ENCODE measurements at places on chromosomes 11 and 22.
A peak's percentile ranks its signal among the peaks of the same experiment; 100 is the strongest.

GRCh38 chr22:17239156-17239701 is 20.0 kb upstream of the ADA2 start:
- no peaks in the 10 kb centered on the region for H3K36me3 ChIP-seq
- no peak overlapping the region for H3K27ac ChIP-seq
- no peaks in the 10 kb centered on the region for H3K27me3 ChIP-seq
- H3K4me3 ChIP-seq, result no peak overlapping the region
- DNase-seq, result no peak
- peaks cover 25% of the 10 kb centered on the region for H3K4me1 ChIP-seq

DNA sequence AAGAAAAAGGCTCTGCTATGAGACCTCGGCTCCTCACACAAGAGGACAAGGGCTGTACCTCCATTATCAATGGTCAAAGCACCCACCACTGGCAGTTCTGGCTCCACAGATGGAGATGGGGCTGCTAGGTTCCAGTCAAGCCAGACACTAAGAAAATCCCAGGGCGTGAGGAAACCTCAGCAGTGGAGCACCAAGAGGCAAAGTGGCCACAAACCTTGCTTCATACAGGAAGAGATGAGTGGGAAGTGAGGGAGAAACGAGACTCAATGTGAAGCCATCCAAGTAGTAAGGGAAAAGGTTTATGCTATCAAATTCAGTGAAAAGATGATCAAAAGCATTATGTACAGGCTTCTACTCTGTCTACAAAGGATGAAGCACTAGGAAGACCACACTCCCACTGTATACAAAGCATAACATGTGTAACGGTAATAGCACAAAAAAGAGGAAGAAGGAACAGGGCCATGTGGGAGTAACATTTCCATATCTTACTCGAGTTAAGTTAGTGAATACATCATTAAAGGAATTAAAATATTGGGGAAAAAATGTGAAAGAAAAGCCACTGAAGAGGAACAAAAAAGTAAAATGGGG is 27.0 kb downstream of the POLDIP3 start:
- no peak for DNase-seq
- peaks cover 8% of the 10 kb centered on the region for H3K36me3 ChIP-seq
- H3K4me3 ChIP-seq, result no peak overlapping the region

GRCh38 chr11:109048098-109048497 is 373.9 kb upstream of the C11orf87 start:
- H3K27ac ChIP-seq, result no peak overlapping the region
- DNase-seq, result no peak
- no peaks in the 10 kb centered on the region for H3K27me3 ChIP-seq
- H3K4me3 ChIP-seq, result no peak overlapping the region
- H3K36me3 ChIP-seq, result no peaks in the 10 kb centered on the region

- no peaks in the 10 kb centered on the region for H3K36me3 ChIP-seq
- no peak for DNase-seq
- peaks cover 4% of the 10 kb centered on the region for H3K27me3 ChIP-seq
Observed at GRCh38 chr11:134346101-134346975, 14.6 kb downstream of the GLB1L2 start.

DNA sequence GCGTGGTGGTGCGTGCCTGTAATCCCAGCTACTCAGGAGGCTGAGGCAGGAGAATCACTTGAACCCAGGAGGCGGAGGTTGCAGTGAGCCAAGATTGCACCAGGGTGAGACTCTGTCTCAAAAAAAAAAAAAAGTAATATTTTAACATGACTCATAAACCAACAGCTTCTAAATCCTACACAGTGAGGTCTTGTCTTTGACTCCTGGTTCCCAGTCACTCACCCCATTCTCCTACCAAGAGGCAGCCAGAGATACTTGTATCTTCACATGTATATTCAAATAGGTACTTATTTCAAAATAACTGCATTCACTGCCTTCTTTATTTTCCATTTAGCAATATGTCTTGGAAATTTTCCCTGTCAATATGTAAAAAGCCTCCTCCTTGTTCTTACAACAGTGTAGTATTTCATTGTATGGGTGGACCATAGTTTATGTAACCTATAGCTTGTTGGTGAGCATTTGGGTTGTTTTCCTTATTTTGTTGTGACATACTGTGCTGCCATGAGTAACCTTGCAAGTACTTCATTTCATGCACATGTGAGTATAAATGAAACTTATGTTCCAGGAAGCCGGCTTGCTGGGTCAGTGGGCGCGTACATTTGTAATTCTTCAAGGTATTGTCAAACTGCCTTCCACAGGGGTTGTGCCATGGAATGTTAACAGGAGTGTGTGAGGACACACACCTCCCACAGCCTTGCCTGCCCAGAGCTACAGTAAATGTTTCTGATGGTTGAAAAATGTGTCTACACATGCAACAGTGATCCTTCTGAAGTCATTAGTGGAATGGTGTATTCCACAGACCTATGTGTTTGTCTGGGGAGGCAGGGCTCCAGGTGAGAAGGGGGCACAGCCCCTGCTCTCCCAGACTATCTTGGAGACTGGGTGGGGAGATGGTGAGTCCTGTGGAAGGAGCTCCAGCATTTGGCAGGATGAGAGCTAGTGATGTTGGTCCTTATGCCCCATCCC is 47.9 kb downstream of the OSBP2 start:
- no peak for DNase-seq
- H3K4me1 ChIP-seq, result peaks cover 4% of the 10 kb centered on the region

DNA sequence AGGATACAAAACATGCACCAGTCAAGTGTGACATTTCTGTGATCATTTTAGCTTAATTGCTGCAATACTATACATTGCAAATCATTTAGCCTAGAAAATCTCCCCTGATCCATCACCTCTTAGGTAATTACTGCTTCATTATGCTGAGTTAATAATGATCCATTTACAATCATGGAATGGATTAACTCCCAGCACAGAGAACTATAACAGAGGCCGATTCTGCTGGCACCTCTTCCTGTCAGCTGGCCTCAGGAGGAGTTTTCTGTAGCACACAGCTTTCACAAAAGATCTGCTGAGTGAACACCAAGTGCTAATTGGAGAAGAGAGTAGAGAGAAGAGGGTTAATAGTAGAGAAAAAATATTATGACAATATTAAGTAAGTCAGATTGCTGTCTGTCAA is 591.8 kb upstream of the KIRREL3 start:
- no peak for DNase-seq
- peaks cover 6% of the 10 kb centered on the region for H3K27me3 ChIP-seq
- no peaks in the 10 kb centered on the region for H3K4me1 ChIP-seq
- H3K27ac ChIP-seq, result no peak overlapping the region
- H3K4me3 ChIP-seq, result no peak overlapping the region

DNA sequence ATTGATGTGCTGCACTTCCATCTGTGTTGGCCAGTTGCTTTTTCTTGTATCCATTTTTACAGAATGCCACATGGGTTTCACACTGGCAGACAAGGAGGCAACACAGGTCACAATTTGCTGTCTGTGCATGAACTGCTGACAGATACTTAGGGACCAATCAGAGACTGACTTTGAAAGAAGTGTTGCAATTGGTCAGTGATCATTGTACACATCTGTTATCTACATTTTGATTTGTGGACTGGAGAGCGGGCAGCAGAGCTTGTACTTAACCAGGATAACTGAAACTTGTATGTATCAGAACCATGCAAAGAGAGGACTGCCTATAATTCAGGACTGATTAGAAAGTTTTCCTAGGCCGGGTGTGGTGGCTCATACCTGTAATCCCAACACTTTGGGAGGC is 21.8 kb downstream of the PRR5 start:
- no peak for DNase-seq
- H3K27ac ChIP-seq, result no peak overlapping the region
- no peaks in the 10 kb centered on the region for H3K27me3 ChIP-seq
- peaks cover 1% of the 10 kb centered on the region for H3K36me3 ChIP-seq

DNA sequence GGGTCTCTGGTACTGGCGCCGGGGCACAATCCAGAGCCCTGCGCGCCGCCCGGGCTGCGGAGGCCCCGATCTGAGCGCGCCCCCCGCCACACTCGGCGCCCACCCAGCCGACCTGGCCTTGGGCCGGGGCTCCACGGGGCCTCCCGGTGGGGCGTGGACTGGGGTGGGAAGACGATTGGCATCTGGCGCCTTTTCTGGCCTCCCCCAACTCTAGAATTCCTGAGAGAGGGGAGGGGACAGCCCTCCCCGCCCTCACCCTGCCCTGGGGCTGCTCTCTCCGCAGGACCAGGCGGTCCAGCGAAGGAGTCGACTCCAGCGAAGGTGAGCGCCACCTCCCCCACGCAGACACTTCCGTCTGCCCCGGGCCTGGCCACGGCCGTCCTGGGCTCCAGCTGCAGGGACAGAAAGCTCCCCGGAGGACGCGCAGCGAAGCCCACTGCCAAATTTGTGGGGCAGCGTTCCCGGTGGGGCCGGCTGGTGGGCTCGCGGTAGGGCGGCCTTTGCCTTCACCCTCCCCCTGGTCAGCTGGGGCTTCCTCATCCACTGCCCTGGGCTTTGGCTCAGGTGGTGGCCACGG is 593 bp downstream of the SSH3 start:
- no peak overlapping the region for H3K27ac ChIP-seq
- no peaks in the 10 kb centered on the region for H3K27me3 ChIP-seq
- H3K36me3 ChIP-seq, result no peaks in the 10 kb centered on the region
- no peak overlapping the region for H3K4me3 ChIP-seq
- H3K4me1 ChIP-seq, result no peaks in the 10 kb centered on the region

DNA sequence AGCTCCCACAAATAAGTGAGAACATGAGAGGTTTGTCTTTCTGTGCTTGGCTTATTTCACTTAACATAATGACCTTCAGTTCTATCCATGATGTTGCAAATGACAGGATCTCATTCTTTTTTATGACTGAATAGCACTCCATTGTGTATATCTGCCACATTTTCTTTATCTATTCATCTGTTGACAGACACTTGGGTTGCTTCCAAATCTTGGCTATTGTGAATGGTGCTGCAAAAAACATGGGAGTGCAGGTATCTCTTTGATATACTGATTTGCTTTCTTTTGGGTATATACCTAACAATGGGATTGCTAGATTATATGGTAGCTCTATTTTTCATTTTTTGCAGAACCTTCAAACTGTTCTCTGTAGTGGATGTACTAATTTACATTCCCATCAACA is 13.3 kb downstream of the GVQW3 start:
- peaks cover 7% of the 10 kb centered on the region for H3K4me1 ChIP-seq
- no peak for DNase-seq
- no peak overlapping the region for H3K4me3 ChIP-seq
- no peaks in the 10 kb centered on the region for H3K27me3 ChIP-seq

DNA sequence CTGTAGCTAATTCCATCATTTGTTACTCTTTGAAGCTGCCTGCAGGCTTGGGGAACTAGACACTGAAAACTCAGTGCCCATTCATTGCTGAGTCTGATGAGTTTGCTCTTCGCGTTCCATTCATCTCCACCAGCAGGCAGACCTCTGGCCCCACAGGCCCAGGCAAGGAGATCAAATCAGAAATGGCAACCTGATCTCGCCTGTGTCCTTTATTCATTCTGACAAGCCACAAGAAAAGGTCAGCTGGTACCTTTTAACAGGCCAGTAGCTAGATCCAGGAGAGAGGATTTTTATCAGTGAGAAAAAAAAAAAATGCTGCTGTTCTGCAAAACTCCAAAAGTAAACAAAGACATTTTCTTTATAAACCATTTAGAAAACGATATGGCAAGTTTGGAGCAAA is 742.5 kb downstream of the ETS1 start:
- H3K36me3 ChIP-seq, result no peaks in the 10 kb centered on the region
- H3K4me3 ChIP-seq, result no peak overlapping the region
- H3K4me1 ChIP-seq, result no peaks in the 10 kb centered on the region
- no peak for DNase-seq
- H3K27ac ChIP-seq, result no peak overlapping the region

GRCh38 chr22:32649515-32650200 is 151.8 kb upstream of the TIMP3 start:
- peaks cover 5% of the 10 kb centered on the region for H3K27me3 ChIP-seq
- peaks cover 4% of the 10 kb centered on the region for H3K4me1 ChIP-seq
- H3K36me3 ChIP-seq, result no peaks in the 10 kb centered on the region
- H3K4me3 ChIP-seq, result no peak overlapping the region
- no peak for DNase-seq

DNA sequence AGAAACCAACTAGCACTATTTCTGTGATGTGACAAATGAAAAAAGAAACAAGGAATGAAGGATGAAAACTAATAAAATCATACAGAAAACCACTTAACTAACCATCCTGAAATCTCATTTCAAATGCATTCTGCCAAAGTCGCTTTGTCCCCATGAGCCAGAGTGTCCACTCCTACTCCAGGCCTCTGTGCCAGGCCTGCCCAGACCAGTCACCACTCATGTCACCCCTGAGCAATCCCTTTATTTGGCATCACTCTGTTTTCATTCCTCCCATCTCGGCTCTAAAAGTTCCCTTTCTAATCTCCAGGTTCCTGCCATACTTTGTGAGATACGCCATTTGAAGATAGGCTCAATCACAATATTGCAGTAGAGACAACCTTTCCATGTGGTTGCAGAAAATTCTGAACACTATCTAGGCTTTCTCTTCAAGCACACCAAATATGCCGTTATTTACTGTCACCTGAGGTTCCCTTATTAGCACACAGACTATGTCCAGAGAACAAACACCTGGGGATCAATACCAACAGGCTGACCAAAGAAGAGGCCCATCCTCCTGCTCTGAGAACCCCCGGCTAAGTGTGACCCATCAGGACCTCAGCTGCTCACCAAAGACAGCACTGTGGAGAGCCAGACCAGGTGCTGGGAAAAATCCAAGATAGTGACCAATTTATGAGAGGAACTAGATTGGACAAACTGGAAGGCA is 202.4 kb downstream of the LARGE1 start:
- peaks cover 13% of the 10 kb centered on the region for H3K4me1 ChIP-seq
- H3K27me3 ChIP-seq, result no peaks in the 10 kb centered on the region
- no peak for DNase-seq
- H3K27ac ChIP-seq, result peak overlapping the region; percentile 32

- H3K27me3 ChIP-seq, result no peaks in the 10 kb centered on the region
- H3K27ac ChIP-seq, result no peak overlapping the region
- no peak overlapping the region for H3K4me3 ChIP-seq
- peaks cover 13% of the 10 kb centered on the region for H3K36me3 ChIP-seq
- no peaks in the 10 kb centered on the region for H3K4me1 ChIP-seq
Observed at GRCh38 chr11:79006854-79007253, 432.2 kb upstream of the NARS2 start.

DNA sequence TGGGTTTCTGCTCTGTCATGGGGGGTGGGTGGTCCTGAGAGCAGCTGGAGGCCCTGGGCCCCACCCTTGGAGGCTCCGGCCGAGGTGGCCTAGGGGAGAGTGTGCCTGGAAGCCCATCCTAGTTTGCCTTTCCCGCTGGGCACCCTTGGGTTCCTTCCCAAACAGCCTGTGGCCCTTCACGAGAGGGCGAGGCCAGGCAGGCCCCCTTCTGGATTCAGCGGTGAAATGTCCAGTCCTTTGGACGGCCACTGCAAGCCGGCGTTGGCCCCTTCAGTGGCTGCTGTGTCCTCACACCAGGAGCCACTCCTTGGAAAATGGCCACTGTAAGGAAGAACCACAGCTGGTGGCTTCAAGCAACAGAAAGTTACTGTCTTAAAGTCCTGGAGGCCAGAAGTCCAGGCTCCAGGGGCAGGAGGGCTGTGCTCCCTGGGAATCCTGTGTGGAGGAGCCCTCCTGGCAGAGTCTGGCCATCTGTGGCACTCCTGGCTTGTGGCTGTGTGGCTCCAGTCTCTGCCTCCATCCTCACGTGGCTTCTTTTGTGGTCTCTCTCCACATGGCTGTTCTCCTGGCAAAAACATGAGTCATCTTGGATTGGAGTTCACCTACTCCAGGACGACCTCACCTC is 854.1 kb downstream of the TBC1D22A start:
- no peaks in the 10 kb centered on the region for H3K4me1 ChIP-seq
- DNase-seq, result no peak
- H3K36me3 ChIP-seq, result no peaks in the 10 kb centered on the region
- no peak overlapping the region for H3K4me3 ChIP-seq
